Mesenteric fat pad (tissue), 1 donor: ENCODE measurements at places on chromosomes 11 and 22. TPM values are rescaled to one million over a fixed set of nuclear protein-coding genes. Genes with fewer than 3 reads are reported as not detected.

The GRAP2 gene
- total RNA-seq = 1.3 TPM

The FHIP1B gene
- total RNA-seq = 23.2 TPM

The CARD10 gene
- total RNA-seq = 10.8 TPM

The MAPK8IP2 gene
- total RNA-seq = 0.58 TPM

The MICAL3 gene
- total RNA-seq = 65.2 TPM

The RFPL2 gene
- not detected for total RNA-seq

- DNase-seq = peak; percentile 93
Measured at GRCh38 chr11:61695917-61696316, 15.7 kb downstream of the DAGLA start.

GRCh38 chr11:118010738-118011461 lies 24.7 kb downstream of the IL10RA start:
- no peak for DNase-seq

GRCh38 chr11:32266601-32267000 lies 168.7 kb downstream of the WT1 start:
- no peak for DNase-seq

DNA sequence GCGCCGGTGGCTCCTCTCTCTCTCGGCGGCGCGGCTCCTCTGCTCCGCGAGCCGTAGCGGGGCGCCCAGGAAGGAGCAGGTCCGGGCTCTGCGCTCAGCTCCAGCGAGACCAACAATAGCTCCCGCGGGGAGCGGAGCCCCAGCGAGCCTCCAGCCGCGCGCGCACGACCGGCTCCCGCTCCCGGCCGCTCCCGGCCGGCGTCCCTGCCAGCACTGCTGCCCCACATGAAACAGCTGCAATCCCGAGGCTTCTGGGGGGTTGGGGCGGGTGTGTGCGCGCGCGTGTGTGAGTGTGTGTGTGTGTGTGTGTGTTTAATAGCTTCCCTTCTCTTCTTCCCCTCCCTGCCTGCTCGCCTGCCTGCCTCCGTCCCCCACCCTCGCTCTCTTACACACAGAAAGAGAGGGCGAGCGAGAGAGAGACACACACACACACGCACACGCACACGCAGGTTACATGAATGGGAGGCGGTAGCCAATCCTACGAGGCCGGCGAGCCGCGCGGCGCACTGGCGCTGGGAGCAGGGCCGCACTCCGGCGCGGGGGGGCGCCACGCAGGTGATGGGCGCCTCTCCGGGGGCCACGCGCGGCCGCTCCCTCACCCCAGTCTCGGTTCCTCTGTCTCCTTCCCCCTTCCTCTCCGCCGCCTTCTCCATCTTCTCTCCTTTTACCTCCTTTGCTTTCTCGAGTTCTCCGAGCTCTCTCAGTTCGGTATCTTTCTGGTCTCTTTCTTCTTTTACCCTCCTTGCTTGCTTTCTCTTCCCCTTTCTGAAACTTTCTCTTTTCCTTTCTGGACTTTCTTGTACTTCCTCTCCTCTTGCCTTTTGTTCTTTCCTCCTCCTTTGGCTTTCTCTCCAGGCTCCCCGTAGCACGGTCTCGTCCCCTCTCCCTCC lies at the start of gene TENM4:
TSS of gene TENM4 (minus strand) at position 460 of the 890 bp plus-strand sequence. CDS start 371,086 bp downstream, outside the sequence.
- DNase-seq = no peak

- no peak for DNase-seq
Measured at GRCh38 chr22:34880662-34881061, 185.3 kb upstream of the ISX start.

- DNase-seq = no peak
Measured at GRCh38 chr11:121372671-121373429, 79.3 kb upstream of the SORL1 start.

DNA sequence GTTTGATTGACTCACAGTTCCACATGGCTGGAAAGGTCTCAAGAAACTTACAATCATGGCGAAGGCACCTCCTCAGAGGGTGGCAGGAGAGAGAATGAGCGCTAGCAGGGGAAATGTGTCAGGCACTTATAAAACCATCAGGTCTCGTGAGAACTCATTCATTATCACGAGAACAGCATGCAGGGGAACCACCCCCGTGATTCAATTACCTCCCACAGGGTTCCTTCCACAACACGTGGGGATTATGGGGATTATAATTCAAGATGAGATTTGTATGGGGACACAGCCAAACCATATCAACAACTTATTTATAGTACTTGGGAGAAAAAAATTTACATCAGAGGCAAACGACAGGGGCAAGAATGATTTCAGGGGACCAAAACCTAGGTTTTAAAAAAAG lies 3.0 kb downstream of the ME3 start:
- DNase-seq = no peak
